ENCODE measurements at places on chromosomes 3 and 15.

- DNase-seq: no peak
These were observed 467.0 kb upstream of the RASGRP1 start for GRCh38 chr15:39031596-39031995.

DNA sequence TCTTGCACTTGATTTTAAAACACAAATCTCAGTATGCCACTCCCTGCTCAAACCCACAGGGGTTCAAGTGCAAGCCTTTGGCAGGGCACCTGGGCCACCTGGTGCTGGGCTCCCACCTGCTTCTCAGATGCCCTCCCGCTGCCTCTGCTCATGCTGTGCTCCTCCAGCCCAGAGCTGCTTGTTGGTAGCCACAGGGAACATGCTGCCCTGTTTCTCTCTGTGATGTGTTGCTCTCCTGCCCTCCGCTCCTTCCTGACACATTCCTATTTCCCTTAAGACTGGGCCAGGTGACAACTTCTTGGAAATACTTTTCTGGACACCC is 27.1 kb upstream of the KY start:
- DNase-seq: no peak

DNA sequence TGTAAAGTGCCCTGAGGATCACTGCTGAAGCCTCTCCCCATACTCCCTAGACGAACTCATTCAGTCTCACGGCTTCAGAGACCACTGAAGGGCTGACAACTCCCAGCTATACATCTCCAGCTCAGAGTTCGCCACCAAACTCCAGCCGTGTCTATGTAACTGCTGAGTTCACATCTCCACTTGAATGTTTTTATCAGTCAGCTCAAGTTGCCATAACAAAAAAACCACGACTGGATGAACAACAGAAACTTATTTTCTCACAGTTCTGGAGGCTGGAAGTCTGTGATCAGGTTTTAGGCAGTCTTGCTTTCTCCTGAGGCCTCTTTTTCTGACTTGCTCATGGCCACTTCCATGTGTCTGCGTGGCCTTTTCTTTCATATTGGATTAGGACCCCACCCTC is 223.0 kb upstream of the LRRFIP2 start:
- no peak for DNase-seq

DNA sequence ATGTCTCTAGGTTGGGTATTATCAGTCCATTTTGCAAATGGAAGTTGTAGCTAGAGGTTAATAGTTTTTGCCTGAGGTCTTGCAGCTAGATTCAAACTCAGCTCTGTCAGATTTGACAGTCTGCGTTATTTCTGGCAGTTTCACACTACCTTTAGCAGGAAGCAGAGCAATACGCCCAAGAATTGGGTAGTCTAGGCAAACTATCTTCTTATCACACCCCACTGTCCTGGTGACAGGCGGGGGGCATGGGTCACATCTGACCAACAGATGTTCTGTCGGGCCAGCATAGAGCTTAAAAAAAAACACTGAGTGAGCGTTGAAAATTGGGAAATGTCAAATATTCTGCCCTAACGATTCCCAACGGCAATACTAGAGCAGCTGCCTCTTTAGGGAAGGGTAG is 5.7 kb downstream of the GPR160 start:
- no peak for DNase-seq

- no peak for DNase-seq
These were observed 60.5 kb upstream of the SEC22A start for GRCh38 chr3:123141276-123141675.

DNA sequence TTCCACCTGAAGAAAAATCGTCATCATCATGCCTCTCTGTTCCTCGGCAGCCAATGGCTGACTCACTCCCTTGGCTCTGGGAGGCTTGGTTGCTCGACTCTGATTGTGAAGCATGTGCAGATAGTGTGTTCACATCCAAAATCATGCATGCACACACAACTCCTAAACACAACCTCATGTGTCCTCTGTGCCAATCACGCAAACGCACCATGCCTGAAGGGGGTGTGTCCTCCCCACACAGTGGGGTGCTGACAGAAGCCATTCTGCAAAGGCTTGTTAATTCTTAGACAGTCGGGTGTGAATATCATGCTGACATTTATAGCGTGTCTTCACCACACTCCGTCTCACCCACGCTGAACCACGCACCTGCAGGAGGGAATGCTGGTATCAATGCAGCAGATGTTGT is 11.4 kb upstream of the CCDC174 start:
- no peak for DNase-seq

DNA sequence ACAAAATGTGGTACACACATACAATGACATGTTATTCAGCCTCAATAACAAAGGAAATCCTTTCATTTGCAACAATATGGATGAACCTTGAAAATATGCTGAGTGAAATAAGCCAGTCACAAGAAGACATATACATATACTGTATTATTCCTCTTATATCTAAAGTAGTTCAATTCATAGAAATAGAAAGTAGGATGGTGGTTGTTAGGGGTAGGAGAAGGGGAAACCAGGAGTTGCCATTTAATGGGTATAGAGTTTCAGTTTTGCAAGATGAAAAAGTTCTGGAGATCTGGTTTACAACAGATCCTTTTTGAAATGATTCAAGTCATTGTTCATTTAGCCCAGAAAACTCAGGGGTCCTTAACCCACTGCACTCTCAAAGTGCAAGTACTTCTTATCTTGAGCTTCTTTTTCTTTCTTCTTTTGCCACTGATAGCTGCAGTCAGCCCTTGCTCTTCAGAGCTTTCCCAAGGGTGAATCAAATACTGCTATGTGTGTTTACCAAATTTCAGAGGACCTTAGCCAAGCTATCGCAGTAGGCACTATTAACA is 208.0 kb upstream of the EOMES start:
- no peak for DNase-seq

GRCh38 chr3:99620077-99620767 is 18.2 kb upstream of the COL8A1 start:
- no peak for DNase-seq

DNA sequence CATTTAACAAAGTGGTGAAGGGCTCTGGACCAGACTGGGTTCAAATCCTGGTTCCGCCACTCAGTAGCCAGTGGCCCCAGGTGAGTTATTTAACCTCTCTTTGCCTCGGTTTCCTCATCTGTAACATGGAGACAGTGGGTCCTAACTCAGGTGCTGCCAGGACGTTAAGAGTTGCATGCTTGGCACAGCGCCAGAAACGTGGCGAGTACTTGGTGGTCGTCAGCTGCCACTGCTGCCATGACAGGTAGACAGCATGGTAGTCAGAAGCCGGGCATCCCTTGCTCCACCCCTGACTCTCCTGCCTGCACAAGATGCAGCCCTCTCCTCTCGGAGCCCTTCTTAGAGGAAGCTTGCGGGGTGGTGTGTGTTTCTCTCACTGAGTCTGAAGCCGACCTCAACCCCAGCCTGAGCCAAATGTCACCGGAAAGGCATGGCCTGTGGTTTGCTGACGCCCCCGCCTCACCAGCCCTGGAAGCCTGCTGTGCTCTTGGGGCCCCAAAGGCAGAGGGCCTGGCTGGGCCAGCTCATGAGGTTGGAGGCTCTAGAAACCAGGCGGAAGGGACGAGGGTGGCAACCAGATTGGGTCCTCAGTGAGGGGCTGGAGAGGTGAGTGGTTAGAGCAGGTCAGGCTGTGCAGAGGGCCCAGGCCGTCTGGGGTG is 160.8 kb upstream of the TLE3 start:
- DNase-seq: no peak

All from erythroblast (primary cell).